ENCODE measurements at places on chromosomes 12 and 14.

GRCh38 chr14:24695265-24696241, 61.6 kb upstream of the GZMB start:
- DNase-seq, result no peak
- H3K27me3 ChIP-seq, result no peaks in the 10 kb centered on the region
- H3K4me3 ChIP-seq, result no peak overlapping the region
- peaks cover 17% of the 10 kb centered on the region for H3K4me1 ChIP-seq
- H3K36me3 ChIP-seq, result no peaks in the 10 kb centered on the region

- H3K27ac ChIP-seq, result no peak overlapping the region
- no peak overlapping the region for H3K4me3 ChIP-seq
- no peaks in the 10 kb centered on the region for H3K36me3 ChIP-seq
- DNase-seq, result no peak
These were observed 127.2 kb downstream of the CMAS start for GRCh38 chr12:22173177-22173576.

DNA sequence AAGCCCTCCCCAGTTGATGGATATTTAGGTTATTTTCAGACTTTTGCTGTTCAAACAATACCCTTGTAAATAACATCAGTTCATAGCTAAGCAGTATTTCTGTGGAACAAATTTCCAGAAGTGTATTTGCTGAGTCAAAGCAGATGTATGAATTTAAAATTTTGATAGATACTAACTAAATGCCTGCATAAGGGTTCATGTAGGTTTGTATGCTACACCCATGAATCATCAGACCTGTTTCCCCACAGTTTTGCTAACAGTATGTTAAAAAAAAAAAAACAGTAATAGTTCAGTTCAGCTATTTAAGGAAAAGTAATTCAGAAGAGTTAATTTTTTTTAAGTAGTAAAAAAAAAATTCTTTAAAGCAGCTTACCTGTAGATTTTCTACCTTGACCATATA, 236.1 kb upstream of the DIO2 start:
- DNase-seq, result no peak
- H3K4me3 ChIP-seq, result no peak overlapping the region
- H3K27ac ChIP-seq, result no peak overlapping the region
- no peaks in the 10 kb centered on the region for H3K27me3 ChIP-seq

- H3K27me3 ChIP-seq, result no peaks in the 10 kb centered on the region
- peak; percentile 45 for DNase-seq
- H3K4me1 ChIP-seq, result no peaks in the 10 kb centered on the region
- no peak overlapping the region for H3K4me3 ChIP-seq
These were observed 53.4 kb upstream of the ANO4 start for GRCh38 chr12:100741084-100741711.

GRCh38 chr12:47686645-47687240, 19.1 kb downstream of the RPAP3 start:
- no peak overlapping the region for H3K4me3 ChIP-seq
- no peaks in the 10 kb centered on the region for H3K27me3 ChIP-seq
- H3K27ac ChIP-seq, result no peak overlapping the region
- no peaks in the 10 kb centered on the region for H3K4me1 ChIP-seq
- no peaks in the 10 kb centered on the region for H3K36me3 ChIP-seq

All from mesendoderm (in vitro differentiated cells).